ENCODE measurements at places on chromosomes 13 and 19. TPM values are rescaled to one million over a fixed set of nuclear protein-coding genes. Genes with fewer than 3 reads are reported as not detected.

DNA sequence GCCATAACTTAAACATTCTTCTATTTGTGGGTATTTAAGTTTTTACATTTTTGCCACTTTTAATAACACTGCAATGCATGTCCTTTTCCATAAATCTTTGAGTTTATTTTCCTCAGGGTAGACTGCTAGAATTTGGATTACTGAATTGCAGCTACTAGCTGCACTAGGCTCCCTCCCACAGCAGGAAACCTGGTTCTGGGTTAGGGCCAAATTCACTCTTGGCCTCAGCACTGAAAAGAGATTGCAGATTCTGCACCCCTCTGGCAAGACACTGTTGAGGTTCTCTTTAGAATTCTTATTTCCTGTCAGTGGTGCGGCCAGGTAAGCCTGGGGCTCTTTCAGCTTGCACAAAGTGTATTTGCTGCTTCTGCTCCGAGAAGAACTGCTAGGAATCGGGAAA lies 155.7 kb downstream of the ENOX1 start:
- H3K27ac ChIP-seq: no peak overlapping the region
- no peak overlapping the region for H3K4me3 ChIP-seq
- peaks cover 13% of the 10 kb centered on the region for H3K27me3 ChIP-seq
- no peaks in the 10 kb centered on the region for H3K36me3 ChIP-seq

DNA sequence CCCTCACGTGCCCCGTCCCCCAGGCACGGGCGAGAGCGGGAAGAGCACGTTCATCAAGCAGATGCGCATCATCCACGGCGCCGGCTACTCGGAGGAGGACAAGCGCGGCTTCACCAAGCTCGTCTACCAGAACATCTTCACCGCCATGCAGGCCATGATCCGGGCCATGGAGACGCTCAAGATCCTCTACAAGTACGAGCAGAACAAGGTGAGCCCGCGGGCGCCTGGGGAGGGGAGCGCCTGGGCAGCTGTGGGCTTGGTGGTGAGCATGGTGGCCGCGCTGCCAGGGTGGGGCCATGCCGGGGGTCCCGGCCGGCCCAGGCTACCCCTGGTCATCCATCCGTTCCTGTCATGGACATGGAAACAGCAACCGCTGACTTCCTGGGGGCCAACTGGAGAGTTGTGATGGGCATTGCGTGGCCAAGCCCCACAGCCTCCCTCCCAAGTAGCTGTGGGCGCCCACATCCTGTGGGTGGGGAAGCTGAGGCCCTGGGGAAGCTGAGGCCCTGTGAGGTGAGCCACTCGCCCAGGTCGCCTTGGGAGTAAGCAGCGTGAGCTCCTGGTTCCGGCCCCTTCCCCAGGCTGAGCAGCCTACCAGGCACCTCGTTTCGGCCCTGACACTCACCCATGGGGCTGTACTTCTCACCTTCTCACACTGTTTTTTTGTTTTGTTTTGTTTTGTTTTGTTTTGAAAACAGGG lies 16.1 kb downstream of the GNA11 start:
- no peak for DNase-seq
- no peaks in the 10 kb centered on the region for H3K27me3 ChIP-seq
- H3K4me1 ChIP-seq: peaks cover 3% of the 10 kb centered on the region

- no peak overlapping the region for H3K27ac ChIP-seq
- H3K27me3 ChIP-seq: peaks cover 53% of the 10 kb centered on the region
- no peak for DNase-seq
- no peaks in the 10 kb centered on the region for H3K36me3 ChIP-seq
- peaks cover 3% of the 10 kb centered on the region for H3K4me1 ChIP-seq
- H3K4me3 ChIP-seq: peak overlapping the region; percentile 48
These were observed 1.3 kb downstream of the CLDN10 start for GRCh38 chr13:95553581-95554385.

DNA sequence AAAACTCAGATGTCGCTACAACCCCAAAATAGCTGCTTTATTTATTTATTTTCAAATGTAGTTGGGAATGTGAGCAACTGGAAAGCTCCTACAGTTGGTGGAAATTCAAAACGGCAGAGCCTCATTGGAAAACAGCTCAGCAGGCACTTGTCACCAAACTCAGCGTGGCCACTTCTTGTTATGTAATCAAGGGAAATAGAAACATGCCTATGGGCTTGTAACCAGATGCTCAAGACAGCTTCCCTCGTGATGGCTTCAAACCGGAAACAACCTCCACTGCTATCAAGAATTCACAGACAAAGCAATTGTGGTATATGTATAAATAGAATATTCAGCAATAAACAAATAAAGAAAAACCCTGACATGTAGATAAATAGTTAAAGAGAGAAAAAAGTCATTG lies 627.8 kb upstream of the SLC10A2 start:
- no peaks in the 10 kb centered on the region for H3K27me3 ChIP-seq
- H3K4me1 ChIP-seq: no peaks in the 10 kb centered on the region
- H3K27ac ChIP-seq: no peak overlapping the region

GRCh38 chr19:55257461-55258420 lies 1.1 kb downstream of the PPP6R1 start:
- DNase-seq: peak; percentile 75
- peaks cover 55% of the 10 kb centered on the region for H3K4me1 ChIP-seq
- peaks cover 37% of the 10 kb centered on the region for H3K36me3 ChIP-seq
- peak overlapping the region; percentile 96 for H3K27ac ChIP-seq
- peaks cover 2% of the 10 kb centered on the region for H3K27me3 ChIP-seq
- peak overlapping the region; percentile 96 for H3K4me3 ChIP-seq

DNA sequence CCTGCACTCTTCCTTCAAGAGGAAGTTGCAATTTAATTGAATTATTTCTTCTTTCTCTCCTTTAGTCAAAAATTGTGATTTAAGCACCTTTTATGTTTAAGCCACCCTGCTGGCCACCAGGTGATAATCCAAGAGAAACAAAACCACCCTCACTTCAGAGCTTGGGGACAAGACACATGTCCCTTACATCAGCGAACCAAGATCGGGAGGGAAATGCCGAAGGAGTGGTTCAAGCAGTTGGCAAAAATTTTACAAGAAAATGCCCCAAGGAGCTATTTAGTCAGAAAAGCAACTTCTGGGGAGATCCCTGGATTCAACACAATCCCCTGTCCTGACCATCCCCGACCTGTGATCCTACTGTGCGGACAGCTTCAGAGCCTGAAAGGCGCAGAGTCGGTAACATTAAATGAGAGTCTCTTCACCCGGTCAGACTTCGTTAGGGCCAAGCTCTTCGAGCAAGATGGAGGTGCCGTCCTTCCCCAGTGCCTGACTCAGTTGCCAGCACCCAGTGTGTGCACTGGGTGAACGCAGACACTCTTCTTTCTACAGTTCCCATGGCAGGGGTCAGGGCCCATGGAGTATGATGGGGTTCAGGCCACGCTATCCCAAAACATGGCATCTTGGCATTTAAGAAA lies 78.6 kb upstream of the TM9SF2 start:
- H3K4me3 ChIP-seq: no peak overlapping the region
- no peak overlapping the region for H3K27ac ChIP-seq
- DNase-seq: no peak
- peaks cover 6% of the 10 kb centered on the region for H3K36me3 ChIP-seq
- peaks cover 2% of the 10 kb centered on the region for H3K27me3 ChIP-seq

DNA sequence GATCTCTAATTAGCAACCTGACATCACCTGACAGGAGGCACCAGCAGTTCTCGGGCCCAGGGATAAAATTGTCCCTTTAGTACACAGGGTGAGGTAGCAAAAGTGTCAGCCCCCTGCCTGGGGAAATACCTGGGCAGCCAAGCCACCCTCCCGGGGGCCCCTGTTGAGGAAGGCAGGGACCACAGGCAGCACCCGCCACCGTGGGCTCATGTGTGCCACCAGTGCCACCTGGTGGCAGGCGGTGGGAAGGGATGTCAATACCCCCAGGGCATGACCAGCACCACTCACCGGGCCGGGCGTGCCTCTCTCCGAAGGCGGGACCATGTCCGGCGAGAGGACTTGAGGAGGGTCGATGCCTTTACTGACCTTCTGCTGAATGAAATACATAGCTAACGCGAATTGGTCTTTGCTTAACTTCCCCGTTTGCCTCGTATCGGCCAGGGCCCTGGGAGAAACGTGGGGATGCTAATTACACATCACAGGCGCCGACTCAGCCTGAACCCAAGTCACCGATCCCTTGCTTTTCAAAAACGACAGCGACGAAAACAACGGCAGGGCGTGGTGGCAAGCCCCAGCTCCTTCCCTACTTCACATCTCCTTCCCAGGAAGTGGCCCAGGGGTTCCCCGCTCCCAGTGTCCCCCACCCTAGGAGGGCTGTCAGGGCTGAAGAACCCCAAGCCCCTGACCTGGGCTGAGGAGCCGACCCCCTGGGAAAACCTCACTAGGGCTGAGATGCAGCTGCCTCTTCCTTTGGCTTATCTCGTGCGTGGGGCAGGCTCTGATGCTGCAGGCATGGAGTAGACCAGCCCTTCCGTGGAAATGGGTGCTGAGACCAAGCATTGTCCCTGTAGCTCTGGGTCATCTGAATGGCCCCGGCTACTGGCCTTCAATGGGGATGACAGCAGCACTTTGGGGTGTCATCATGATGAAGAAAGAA lies 53.8 kb downstream of the EPS15L1 start:
- DNase-seq: peak; percentile 91
- no peak overlapping the region for H3K4me3 ChIP-seq
- H3K27ac ChIP-seq: no peak overlapping the region
- H3K36me3 ChIP-seq: peaks cover 25% of the 10 kb centered on the region
- no peaks in the 10 kb centered on the region for H3K4me1 ChIP-seq

DNA sequence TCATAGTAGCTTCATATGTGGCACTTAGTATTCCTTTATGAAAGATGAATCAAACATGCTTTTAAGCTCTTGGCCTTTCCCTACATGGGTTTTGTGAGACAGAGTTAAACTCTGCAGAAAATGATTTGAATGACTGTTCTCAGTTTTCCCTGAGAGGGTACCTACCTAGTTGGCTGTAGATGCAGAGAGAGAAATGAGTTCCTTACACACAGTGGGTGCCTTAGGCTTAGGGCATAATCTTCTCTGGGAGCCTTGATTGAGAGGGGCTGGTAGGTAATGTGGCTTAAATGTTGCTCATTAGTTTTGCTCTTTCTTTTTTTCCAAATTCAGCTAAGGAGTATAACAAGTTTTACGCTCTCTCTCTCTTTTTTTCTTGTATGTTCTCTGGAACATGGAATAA lies 3.0 kb downstream of the URI1 start:
- DNase-seq: no peak
- H3K27ac ChIP-seq: peak overlapping the region; percentile 81
- H3K4me3 ChIP-seq: peak overlapping the region; percentile 60
- no peaks in the 10 kb centered on the region for H3K27me3 ChIP-seq
- H3K36me3 ChIP-seq: peaks cover 16% of the 10 kb centered on the region

GRCh38 chr13:44768775-44769581 lies 192.8 kb upstream of the TSC22D1 start:
- no peaks in the 10 kb centered on the region for H3K36me3 ChIP-seq
- peak overlapping the region; percentile 79 for H3K27ac ChIP-seq
- peaks cover 35% of the 10 kb centered on the region for H3K4me1 ChIP-seq
- no peaks in the 10 kb centered on the region for H3K27me3 ChIP-seq
- peak overlapping the region; percentile 54 for H3K4me3 ChIP-seq

DNA sequence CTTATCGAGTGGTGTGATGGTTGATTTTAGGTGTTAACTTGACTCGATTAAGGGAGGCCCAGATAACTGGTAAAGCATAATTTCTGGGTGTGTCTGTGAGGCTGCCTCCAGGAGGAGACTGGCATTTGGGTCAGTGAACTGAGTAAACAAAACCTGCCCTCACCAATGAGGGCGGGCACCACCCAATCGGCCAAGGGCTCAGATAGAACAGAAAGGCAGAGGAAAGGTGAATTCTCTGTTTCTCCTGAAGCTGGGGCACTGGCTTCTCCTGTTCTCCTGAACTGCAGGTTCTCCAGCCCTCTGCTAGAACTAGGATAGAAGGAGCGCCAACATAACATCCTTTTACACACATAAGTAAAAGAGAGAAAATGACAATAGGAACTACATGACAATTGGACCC lies 35.1 kb downstream of the ESD start:
- H3K36me3 ChIP-seq: no peaks in the 10 kb centered on the region
- DNase-seq: no peak
- no peaks in the 10 kb centered on the region for H3K27me3 ChIP-seq
- H3K27ac ChIP-seq: no peak overlapping the region
- H3K4me3 ChIP-seq: no peak overlapping the region

GRCh38 chr19:3066482-3067049 lies 4.3 kb upstream of the TLE5 start:
- no peak overlapping the region for H3K4me3 ChIP-seq
- peaks cover 7% of the 10 kb centered on the region for H3K4me1 ChIP-seq
- no peaks in the 10 kb centered on the region for H3K27me3 ChIP-seq
- no peak overlapping the region for H3K27ac ChIP-seq
- DNase-seq: no peak

The SCN1B gene
- 0.96 TPM for total RNA-seq

The PRKCG gene
- total RNA-seq: not detected

The TMEM145 gene
- total RNA-seq: 0.78 TPM

The THSD1 gene
- total RNA-seq: 0.14 TPM

The GNA15 gene
- 134 TPM for total RNA-seq

The NLRP9 gene
- not detected for total RNA-seq

The SLC8A2 gene
- total RNA-seq: 0.05 TPM

The SHC2 gene
- not detected for total RNA-seq

All from activated CD4-positive, alpha-beta T cell treated with anti-CD3 and anti-CD28 coated beads, Interleukin-2, amount 10 ng/mL, durations not matched to agents 24 days and 14 days (primary cell).